Fibroblast of skin of right biceps (primary cell): ENCODE measurements at places on chromosomes 5 and 9.
A peak's percentile ranks its signal among the peaks of the same experiment; 100 is the strongest.

DNA sequence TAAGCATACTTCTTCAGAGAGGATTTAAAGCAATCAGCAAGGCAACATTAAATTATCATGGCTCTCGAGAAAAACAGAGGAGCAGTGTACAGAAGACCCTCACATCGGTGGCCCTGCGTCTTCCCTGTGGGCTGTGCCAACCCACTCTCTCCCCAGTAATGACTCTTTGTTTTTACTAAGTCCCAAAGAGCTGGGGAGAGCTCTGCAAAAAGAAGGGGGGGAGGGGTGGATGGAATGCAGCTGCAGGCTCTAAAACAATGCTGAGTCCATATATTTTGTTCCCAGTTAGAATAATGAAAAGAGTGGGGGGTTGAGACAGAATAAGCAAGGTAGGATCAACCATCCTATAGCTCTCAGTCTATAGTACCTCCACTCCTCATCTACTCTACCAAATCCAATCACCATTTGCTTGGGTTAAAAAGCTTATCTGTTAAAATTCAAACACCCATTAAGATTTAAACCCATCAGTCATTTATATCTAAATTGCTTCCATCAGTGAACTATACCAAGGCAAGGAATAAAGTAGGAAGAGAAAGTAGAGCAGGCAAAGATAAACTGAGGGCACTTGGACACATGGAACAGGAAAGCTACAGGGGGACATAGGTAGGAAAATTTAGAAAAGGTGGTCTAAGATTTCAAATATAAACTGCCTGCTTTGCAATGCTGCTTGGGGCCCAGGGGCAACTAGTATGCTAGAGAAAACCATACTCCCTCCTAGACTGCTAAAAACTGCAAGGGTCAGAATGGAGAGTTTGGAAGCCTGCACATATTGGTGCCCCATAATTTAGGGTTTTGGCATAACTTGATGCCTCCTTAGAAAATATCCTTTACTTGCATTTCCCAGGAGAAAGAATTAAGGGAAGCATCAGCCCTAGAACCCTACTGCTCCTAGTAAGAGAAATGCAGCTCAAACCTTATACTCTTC, 20.6 kb downstream of the ELL2 start:
- peak; percentile 59 for DNase-seq

DNA sequence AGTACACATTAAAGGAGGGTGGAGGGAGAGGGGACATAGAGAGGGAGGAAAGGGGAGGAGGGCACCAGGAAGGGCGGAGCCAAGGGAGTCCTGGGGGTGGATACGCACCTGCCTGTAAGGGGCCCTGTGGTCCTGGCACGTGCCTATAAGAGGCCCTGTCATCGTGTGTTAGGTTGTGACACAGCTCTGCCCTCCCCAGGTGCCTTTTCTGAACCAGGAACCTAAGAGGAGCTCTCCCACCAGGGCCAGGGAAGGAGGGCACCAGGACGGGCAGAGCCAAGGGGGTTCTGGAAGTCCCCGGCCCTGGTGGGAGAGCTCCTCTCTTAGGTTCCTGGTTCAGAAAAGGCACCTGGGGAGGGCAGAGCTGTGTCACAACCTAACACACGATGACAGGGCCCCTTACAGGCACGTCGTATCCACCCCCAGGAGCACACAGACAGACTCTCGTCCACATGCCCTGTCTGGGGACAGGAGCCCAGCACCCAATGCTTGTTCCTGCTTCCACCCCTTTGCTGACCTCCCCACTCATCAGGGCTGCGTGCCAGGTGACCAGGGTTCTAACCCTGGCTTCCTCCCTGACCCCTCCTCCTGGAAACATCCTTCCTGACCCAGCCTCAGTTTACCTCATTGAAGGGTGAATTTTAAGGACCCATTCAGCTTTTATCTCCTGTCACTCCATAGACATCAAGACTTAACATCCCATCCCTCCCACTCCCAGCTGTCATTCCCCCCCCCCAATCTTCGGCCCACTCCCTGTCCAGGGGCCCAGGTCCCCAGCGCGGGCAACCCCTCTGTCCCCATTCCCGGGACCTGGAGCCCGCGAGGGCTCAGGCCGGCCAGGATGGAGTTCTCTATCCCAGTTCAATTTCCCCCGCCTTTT, 12.9 kb upstream of the OLFM1 start:
- no peak for DNase-seq

DNA sequence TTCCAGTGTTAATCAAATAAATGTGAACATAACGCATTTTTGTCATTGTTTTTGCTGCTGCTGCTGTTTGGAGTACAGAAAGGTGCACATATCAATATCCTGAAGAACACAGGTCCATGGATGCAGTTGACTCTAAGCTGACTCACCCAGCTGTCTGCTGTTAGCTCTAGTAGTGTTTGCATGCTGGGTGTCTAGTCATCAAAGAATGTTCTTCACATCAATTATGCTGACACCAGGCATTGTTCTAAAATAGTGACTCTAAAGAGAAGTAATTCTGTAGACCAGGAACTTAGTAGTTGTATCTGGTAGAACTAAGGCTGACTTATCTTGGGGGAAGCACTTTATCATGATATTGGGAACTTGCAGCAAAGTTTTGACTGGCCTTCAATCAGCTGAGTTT, 55.7 kb upstream of the DPYSL3 start:
- peak; percentile 70 for DNase-seq

GRCh38 chr9:134099123-134099761, 31.4 kb upstream of the BRD3 start:
- no peak for DNase-seq

- peak; percentile 77 for DNase-seq
Measured at GRCh38 chr5:76724871-76725270, 8.9 kb downstream of the F2R start.

DNA sequence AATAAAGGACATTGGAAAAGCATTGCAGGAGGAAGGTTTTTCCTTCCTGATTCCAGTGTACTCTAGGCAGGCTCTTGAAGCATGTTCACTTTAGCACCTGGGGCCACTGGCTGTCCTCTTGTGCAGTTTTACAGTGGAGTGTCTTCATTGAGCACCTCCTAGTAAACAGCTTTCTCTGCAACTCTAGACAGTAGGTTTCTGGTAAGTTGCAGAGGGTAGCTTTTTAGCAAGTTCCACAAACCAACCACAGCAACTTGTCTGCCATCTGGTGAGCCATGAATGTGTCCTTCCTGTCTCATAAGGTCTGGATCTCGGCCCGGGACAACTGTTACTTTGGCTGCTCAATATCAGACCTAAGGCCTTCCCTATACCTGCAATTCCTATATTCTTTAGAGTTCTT, 488.0 kb downstream of the MAN2A1 start:
- no peak for DNase-seq

DNA sequence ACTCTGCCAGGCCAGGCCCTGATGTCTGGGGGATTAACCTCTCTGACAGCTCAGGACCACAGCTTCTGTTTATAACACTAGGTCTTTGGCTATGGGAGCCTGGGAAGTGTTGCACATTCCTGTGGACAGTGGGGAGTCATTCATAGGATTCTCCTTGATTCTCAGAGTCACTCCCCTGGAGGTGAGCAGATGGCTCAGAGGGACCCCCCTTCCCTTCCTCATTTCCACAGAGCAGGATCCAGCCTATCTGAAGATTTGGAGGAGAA, 60.2 kb downstream of the NRG2 start:
- peak; percentile 31 for DNase-seq
